ENCODE measurements at places on chromosomes 5 and 9. TPM values are rescaled to one million over a fixed set of nuclear protein-coding genes. Genes with fewer than 3 reads are reported as not detected.

DNA sequence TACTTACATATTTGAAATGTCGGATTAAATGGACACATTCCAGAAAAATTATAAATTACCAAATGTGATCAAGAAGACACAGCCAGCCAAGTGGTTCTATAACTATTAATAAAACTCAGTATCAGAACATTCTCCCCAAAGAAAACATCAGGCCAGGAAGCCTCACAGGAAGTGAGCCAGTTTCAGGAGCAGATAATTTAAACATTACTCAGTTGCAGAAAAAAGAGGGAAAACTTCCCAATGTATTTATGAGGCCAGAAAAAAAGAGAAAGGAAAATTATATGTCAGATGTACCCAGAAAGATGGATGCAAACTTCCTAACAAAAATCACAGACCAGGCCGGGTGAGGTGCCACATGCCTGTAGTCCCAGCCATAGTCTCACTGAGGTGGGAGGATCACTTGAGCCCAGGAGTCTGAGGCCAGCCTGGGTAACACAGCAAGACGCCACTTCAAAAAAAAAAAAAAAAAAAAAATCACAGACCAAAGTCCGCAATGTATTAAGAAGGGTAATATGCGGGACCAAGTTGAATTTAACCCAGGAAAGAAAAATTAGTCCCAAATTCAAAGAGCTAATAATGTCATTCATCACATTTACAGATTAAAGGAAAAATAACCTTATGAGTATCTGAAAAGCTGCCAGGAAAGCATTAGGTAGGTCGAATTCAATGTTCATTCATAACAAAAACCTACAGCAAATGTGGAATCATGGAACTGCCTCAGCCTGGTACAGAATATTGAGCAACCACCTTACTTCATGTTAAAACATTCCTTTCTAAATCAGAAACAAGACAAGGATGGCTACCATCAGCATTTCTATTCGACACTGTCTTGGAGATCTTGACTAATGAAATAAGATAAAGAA, 37.2 kb upstream of the NRARP start:
- DNase-seq: peak; percentile 81

DNA sequence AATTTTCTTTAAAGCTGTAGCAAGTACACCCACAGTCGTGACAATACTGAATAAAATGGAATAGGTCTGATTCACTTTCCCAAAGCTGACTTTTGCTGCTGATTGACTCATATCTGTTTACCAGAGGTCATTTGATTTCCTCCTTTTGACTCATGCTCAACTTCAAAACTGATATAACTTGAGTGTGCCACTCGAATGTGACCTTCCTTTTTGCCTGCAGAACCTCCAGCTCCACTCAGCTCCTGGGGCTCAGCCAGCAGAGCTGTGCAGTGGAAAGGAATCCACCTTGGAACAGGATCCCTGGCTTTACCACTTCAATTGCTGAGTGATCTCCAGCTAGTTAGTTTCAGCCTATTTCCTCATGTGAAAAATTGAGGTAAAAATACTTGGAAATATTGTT, 84.1 kb downstream of the FEM1C start:
- peak; percentile 91 for DNase-seq

GRCh38 chr9:130058154-130058553, 4.4 kb downstream of the GPR107 start:
- no peak for DNase-seq

DNA sequence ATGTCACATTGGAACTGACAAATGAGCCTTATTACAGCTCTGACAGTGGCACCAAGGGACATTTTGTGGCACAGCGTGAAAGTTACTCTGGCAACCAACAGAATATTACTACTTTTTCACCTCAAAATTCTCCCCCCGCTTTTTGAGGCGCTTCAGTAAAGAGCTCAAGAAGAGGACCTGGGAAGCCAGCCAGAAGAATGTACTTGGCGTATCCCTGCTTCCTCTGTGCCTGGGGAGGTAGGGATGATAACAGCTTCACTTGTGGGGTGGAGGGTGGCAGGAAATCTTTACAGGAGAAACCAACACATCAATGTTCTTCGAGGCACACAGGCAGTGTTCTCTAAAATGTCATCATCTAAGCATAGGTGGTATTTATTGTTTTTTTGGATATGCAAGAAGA, 624.1 kb downstream of the NR2F1-AS1 start:
- no peak for DNase-seq

- DNase-seq: no peak
Measured at GRCh38 chr5:65902104-65902503, 24.3 kb upstream of the ERBIN start.

GRCh38 chr5:79853028-79853427, 138.0 kb downstream of the MTX3 start:
- no peak for DNase-seq

DNA sequence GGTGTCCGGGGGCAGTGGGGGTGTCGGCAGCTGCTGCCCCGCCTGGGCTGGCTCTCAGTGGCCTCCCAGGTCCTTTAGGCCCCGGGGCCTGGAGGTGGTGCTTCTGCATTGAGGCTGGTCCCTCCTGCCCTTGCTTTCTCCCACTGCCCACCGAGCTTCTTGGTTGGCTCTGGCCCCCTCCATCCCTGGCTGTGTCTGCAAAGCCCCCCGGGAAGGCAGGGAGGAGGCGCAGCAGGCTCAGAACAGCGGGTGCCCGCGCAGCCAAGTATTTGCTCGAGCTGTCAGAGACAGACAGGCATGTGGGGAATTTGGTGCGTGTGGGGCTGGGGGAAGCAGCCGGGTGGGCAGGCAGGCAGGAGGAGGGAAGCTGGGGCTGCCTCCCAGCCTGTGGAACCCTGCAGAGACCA, 11.5 kb downstream of the CXXC5 start:
- peak; percentile 32 for DNase-seq

DNA sequence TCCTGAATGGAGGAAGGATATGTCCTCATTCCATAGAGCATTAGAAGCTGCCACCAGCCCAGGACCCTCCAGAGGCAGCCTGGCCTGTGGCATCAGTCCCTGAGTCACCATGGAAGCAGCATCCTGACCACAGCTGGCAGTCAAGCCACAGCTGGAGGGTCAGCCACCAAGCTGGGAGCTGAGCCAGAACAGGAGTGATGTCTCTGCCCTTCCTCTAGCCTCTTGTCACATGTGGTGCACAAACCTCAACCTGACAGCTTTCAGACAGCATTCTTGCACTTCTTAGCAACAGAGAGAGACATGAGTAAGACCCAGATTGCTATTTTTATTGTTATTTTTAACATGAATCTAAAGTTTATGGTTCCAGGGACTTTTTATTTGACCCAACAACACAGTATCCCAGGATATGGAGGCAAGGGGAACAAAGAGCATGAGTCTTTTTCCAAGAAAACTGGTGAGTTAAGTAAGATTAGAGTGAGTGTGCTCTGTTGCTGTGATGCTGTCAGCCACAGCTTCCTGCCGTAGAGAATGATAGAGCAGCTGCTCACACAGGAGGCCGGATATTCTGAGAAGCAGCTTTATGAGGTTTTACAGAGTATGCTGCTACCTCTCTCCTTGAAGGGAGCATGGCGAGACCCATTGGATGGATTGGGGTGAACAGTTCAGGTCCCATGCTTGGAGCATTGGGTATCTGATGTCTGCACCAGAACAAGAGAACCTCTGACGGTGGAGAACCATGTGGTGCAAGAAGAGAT, 13.0 kb upstream of the CYFIP2 start:
- no peak for DNase-seq

DNA sequence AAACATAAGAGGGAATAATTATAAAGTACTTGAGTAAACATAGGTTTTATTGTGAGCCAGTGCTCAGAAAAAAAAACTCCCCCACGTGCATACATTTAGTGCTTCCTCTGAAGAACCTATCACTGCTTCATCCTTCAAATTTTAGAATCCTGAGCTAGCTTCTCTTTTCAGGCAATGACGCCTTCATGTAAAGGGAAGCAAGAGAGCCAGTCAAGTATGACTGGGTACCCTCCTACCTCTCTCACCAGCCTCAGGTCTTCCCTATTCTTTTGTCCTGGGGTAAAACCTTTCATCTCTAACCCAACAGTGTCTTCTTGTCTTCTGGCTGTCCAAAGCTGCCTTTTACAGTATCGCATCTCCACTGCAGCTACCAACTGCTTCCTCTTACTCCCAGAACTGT, 32.0 kb downstream of the PLPP1 start:
- DNase-seq: no peak

- DNase-seq: no peak
Measured at GRCh38 chr9:123318961-123319421, 37.0 kb upstream of the CRB2 start.

DNA sequence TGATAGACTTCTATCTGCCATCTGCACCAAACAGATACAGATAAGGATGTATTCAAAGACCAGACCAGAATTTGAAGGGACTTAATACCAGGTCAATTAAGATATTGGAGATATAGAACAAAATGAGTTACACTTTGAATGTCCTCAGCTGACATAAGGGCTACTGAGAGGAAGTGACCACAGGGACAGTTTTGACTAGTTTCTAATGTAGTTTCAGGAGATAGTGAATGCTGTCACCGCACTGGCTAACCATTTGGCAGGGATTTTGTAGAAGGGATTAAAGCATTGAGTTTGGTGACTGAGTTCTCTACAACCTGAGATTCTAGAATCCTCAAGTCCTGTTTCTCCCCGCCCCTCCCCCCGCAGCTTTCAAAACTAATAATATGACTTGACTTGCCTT, 22.7 kb downstream of the CCNH start:
- no peak for DNase-seq

GRCh38 chr5:157613385-157614245, 38.0 kb upstream of the ADAM19 start:
- DNase-seq: no peak

DNA sequence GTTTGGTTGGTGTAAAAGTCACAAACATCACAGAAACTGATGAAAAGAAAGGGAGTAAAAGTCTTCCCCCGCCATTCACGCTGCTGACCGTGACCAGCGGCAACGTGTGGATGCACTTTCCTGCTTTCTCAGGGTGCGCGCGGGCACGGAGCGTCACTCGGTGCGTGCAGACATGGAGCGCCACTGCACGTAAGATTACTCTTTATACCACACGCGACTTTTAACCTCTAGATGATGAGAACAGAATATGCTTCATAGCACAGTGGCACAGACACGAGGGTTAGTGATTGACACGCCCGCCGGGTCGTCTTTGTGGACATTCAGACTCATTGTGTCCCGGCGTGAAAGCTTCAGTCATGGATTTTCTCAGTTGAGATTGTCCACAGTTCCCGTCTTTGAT, 15.7 kb downstream of the CEP72 start:
- no peak for DNase-seq

GRCh38 chr5:124746916-124747790, 714 bp upstream of the ZNF608 start:
- peak; percentile 95 for DNase-seq

- DNase-seq: no peak
Measured at GRCh38 chr9:136086213-136086881, 8.7 kb downstream of the NACC2 start.

DNA sequence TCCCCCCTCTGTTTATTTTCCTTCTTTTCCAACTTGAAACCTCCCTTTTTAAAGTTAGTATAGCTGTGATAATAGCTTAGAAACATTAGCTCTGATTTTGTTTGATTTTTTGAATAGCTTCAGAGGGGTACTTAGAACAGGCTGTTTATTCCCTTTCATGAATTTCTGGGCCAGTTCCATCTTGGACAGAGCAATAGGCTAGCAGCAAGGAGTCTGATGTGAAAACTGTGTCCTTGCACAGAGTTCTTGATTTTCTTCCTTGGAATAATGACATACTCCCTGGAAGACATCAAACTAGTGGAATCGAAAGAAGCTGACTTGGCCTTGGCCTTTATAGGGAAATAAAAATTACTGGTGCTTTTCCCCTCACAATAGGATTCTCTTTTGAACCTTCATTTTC, 32.9 kb downstream of the NTRK2 start:
- no peak for DNase-seq

- DNase-seq: no peak
Measured at GRCh38 chr5:20348321-20348720, 360.3 kb upstream of the CDH18 start.

DNA sequence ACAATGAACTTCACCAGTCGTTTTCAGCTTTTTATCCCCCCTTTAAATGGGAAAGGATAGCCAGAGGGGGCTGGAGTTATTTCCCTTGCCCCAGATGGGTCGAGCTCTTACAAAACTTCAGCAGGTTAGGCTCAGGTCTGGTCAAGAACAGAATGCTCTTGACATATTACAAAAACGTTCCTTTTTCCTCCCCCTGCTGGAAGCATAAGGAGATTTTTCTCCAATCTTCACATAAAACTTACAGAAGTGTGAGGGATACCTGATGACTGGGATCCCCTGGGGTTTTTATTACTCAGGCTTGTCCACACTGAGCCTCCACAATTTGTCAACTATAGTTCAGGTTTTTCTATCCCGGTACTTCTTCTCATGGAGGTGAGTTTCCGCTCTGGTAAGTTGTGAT, 60.8 kb downstream of the CSF2 start:
- peak; percentile 36 for DNase-seq

GRCh38 chr5:177498013-177498787, 796 bp upstream of the PDLIM7 start:
- DNase-seq: no peak

- DNase-seq: peak; percentile 71
Measured at GRCh38 chr5:106522296-106522695, 1148.4 kb downstream of the EFNA5 start.

DNA sequence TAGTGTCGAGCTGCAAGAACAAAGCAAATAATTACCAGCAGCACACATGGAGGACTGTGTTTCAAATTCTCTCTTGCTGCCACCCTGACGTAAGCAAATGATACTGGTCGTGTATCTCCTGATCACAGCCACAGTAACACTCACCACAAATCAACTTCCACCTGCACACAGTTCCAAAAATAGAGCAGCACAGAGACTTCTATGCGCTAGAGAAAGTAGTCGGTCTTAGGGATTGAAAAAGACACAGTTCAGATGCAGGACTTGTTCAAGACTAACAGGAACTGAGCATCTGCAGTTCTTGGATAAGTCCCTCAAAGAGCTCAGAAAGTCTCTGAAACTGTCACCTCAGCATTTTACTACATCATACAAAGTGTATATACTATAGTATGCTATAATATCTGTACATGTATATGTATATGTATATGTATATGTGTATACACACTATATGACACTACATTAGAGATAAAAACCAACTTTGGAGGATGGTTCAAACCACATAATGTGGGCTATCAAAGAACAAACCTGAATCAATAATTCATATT, 279.0 kb downstream of the GLIS3 start:
- DNase-seq: no peak

- DNase-seq: no peak
Measured at GRCh38 chr5:82405618-82406204, 127.6 kb upstream of the RPS23 start.

DNA sequence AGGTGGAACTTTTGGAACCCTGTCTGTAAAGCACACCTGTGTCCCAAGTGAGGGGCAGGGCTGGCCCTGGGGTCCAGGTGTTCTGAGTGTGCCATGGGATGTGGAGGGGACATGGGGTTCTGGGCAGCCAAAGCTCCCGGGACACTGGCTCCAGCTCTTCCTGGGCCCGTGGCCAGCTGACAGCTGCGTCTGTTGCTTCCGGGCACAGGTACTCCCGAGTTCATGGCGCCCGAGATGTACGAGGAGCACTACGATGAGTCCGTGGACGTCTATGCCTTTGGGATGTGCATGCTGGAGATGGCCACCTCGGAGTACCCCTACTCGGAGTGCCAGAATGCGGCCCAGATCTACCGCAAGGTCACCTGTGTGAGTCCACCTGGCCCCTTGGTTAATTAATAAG, 50.7 kb downstream of the WNK2 start:
- no peak for DNase-seq

Gene ADAMTS19
- not detected for total RNA-seq

Gene TNFSF8
- not detected for total RNA-seq

Gene RXFP3
- not detected for total RNA-seq

Gene NSUN2
- 85.4 TPM for total RNA-seq

Gene SLC1A3
- 0.44 TPM for total RNA-seq

Gene ERAP2
- total RNA-seq: 10.0 TPM

Gene MAP3K1
- 14.4 TPM for total RNA-seq

Gene GFPT2
- 5.5 TPM for total RNA-seq

Gene LHX3
- total RNA-seq: not detected

Gene CDKN2B-AS1
- 2.4 TPM for total RNA-seq

Measured in endothelial cell of umbilical vein (primary cell).